ENCODE measurements at places on chromosomes 4 and X.

- no peak for DNase-seq
These were observed 48.4 kb downstream of the BCORL1 start for GRCh38 chrX:130030826-130031225.

DNA sequence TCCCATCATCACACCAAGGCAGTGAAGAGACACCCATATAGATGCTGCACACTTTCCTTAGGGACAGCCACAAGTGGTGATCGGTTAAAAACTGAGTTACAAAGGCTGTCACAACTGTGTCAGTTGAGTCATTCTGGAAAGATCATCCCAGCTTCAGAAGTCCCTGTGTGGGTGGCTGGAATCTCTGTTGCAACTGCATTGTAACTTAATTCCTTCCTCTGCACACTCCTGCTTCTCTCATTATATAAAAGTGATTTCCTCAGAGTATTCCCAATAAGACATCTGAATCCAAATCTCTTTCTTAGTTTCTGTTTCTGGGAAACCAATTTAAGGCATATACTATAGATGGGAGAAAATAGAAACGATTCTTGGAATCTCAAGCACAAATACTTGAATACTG, 88.1 kb downstream of the FSTL5 start:
- no peak for DNase-seq

DNA sequence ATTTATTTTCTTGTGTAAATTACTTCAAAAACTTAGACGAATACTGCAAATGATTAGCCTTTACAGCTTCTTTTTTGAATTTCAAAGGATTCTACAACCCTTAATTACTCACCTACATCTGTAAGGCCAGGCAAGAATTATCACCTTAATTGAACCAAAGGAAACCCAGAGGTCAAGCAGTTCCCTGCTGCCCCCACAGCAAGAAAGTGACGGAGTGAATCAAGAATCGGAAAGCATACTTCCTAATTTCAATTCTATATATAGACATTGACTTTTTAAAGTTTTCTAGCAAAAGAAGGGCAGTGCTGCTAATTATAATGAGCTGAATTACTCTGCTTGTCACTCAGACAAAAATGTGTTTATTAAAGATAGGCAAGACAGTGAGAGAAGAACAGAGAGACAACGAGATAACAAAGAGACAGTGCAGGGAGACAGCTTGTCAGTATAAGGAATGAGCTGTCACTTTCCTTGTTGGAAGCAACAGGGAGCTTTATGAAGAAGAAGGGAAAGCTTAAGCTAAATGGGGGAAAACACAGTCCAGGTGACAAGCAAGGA, 47.5 kb upstream of the SPANXN4 start:
- DNase-seq: no peak

DNA sequence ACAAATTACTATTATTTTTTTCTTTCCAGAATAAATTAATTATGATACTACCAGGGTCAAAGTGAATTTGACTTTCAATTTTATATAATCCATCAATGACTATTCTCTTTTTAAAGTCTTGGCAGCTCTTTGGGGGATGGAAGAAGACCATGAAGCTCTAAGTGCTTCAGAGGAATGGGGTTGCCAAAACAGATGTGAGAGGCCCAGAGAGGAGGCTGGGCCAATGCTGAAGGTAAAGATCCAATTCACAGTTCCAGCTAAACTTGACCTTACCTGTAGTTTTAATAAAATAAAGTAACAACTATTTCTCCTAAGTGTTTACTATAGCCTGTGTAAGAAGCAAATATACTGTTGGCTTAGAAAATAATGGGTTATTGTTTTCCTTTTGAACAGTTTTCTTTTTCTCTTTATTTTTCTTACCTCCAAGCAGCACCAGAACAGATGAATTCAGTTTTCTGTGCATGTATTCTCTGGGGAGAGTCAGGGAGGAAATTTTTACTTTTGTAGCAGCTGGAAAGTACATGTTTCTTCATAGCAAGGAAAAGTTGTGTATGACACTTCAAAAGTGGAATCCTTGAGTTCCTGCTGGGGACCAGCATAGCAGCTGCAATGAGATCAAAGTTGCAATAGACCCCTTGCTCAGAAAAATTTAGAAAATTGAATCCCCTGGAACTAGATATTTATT, 104.9 kb downstream of the CEP44 start:
- no peak for DNase-seq

GRCh38 chrX:115958687-115959359, 211.7 kb upstream of the AGTR2 start:
- DNase-seq: peak; percentile 44

- no peak for DNase-seq
These were observed 145.1 kb downstream of the PRDM5 start for GRCh38 chr4:120777459-120777858.

DNA sequence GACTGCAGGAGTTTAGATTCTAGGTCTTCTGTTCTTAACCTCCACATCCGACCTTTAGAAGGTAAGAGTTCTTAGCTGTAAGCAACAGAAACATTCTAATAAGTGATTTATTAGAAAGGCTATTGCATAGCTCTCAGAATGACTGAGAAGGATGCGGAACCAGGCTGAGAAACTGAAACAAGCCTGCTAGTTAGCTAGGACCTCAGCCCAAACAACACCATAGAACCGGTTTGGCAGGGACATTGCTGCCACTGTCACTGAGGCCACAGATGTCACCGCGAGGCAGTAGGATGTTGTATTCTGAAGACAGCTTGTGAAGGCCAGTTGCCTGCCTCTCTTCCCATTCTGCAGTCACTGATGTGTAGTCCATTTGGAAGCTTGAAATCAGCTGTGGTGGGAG, 160.0 kb upstream of the ARX start:
- no peak for DNase-seq

GRCh38 chr4:71444395-71444794, 105.6 kb downstream of the SLC4A4 start:
- DNase-seq: no peak

DNA sequence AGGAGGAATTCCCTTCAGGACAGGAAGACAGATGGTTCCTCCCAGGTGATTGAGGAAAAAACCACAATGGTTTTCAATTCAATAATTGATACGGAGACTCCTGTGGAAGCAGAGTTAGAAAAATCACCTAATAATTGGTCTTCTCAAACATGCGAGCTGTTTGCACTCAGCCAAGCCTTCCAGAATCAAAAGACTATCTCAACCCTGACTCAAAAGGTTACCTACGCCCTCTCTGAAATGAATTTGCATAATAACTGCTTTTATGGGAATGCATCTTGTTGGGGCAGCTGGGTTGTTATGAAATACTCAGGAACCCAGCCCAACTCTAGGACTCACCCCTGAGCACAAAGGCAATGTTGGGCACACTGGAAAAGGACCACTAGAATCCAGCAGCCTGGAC, 66.9 kb upstream of the ARSJ start:
- no peak for DNase-seq
